Cardiac fibroblast (primary cell): ENCODE measurements at places on chromosomes 1 and 21.

DNA sequence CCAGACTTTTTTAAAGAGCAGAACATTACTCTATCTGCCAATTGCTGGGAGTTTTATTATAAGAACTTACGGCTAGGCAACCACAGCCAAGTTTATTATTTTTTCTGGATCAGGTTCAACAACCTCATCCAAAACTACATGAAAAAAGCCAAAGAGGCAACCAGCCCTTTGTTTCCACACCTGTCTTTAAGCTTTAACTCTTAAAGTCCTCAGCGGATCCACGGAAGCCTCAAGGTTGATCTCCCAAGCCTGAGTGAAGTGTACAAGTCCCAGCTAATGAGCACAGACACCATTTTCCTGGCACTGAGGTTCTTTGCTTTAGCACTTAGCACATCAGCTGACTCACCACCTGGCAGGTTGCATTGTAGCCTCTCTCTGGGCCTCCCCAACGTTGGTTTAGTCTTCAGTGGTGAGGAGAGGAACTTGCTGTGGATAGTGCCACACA is 143.1 kb downstream of the TGFBR3 start:
- DNase-seq, result peak; percentile 80

DNA sequence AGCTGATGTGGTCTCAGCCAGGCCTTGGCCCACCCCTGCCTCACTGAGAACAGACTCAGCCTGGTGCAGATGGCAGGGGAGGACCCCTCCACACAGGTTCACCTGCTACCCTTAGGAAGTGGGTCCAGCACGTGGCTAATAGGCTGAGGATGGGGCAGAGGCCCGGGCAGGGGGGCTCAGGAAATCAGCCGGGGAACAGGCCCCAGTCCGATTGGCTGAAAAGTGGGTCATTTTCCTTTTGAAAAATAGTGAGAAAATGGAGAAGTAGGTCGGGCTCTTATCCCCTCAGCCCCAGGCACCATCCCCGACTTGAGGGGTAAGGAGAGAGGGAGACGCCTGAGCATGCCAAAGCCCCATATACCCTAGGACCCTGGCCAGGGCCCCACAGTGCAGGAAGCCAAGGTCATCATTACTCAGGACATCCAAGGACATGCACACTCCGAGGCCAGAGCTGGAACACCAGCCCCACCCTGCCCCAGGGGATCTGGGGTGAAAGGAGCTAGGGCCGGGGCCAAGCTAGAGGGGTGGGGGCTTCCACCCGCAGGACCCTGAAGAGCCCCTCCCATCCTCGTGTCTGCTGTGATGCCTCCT is 11.0 kb downstream of the DLGAP3 start:
- DNase-seq, result no peak

DNA sequence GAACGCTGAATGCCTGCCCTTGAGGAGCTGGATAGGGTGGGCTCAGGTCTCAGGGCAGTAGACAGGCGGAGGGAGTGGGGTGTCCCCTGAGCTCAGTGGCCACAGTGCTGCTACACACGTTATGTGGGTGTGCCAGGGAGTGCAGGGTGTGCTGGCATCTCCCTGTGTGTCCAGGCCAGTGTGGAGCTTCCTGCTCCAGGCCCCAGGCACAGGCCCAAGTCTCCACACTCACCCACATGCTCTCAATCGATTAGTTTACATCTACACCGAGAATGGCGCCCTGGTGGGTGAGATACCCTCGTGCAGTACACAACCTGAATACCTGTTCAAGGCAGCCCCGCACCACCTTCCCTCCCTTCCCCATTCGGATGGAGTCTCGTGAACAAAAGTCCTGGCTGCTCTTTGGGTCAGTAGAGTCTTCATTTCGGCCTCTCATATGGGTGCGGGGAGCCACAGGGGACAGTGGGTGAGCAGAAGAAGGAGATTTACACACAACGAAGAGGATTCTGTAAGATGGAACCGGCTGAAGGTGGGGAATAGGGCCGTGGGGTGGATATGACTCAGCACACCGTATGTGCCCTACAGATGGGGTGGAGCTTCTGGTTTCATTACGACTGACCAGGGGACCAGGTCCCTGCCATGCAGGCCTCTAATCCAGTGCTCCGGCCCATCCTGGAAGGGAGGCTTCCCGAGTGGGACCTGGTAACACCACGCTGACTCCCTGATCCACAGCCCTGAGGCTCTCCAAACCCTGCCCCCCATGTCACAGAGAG is 93.3 kb downstream of the SPSB1 start:
- DNase-seq, result no peak

GRCh38 chr1:38546636-38547035 is 312.9 kb downstream of the RRAGC start:
- DNase-seq, result no peak

GRCh38 chr1:112063781-112064728 is 74.6 kb upstream of the KCND3 start:
- no peak for DNase-seq

DNA sequence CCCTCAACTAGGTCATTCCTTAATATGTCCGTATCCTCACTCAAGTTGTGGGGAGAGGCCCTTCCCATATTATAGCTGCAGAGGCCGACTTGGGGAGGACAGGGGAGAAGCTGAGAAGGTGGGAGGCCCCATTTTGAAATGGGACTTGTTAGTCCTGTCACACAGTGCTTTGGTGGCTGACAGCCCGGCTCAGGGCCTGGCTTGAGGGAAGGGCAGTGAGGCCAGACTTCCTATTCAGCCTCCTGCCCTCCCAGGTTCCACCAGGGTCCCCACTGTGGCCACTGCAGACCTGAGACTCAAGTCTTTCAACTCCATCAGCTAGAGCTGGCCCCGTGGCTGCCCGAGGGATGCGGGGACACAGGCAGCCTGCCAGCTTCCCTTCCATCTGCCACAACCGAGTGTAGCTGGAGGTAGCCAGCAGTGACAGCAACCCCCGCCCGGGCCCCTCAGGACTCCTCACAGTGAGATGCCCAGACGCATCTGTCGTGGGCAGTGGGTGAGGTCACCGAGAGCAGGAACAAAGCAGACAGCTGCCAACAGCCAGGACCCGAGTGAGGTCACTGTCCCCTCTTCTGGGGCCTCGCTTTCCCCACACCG is 36.9 kb downstream of the SIM2 start:
- no peak for DNase-seq

DNA sequence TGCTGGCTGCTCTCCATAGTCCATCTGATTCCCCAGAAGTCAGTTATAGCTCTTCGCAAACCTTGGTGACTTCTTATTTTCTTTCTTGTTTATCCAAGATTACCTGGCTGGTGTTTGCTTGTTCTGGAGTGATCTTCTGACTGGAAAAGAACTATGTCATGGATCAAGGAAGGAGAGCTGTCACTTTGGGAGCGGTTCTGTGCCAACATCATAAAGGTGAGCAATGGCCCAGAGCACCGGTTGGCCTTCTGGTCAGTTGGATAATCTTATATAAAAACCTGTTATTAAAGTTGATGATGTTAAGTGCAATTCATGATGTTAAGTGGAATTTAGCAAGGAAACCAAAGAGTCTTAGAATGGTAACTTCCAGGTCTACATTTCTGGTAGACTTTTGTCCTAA is 672 bp downstream of the DHDDS start:
- DNase-seq, result no peak

- DNase-seq, result no peak
Observed at GRCh38 chr21:18518054-18518481, 114.5 kb upstream of the TMPRSS15 start.
